Psoas muscle (tissue), 8 donors: ENCODE measurements at places on chromosomes 4 and X. TPM values are rescaled to one million over a fixed set of nuclear protein-coding genes. Genes with fewer than 3 reads are reported as not detected.

Gene LRRC66
- polyA plus RNA-seq = 1.3 TPM

DNA sequence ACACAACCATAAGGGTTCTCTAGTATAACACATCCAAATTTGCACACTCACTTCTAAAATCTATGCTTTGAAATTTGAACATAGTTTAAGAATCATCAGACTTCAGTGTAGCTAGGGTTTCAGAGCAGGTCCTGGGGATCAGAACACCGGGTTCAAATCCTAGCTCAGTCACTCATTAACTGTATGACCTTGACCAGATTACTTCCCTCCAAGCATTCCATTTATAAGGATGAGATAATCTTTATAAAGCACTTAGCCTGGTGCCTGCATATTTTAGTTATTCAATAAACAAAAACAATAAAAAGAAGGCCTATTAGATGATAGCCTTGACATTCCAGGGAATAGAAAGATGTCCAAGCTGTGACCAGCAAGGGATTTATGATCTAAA is 4.8 kb upstream of the STBD1 start:
- DNase-seq = no peak

DNA sequence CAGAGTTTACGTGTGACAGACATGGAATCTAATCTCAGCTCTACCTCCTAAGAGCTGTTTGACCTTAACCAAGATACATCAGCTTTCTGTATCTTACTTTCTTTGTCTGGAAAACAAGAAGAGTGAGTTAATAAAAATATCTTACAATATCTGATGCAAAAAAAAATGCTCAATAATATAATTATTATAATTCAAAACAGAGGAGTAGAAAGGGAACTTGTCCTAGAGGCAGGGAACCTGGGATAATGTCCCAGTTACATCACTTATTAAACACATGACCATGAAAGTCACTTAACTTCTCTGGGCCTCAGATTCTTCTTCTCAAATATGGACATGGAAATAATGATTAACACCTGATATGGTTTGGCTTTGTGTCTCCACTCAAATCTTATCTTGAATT is 256.1 kb downstream of the KLHL13 start:
- no peak for DNase-seq

- peak; percentile 70 for DNase-seq
Measured at GRCh38 chr4:76198411-76199237, 15.0 kb downstream of the SCARB2 start.

DNA sequence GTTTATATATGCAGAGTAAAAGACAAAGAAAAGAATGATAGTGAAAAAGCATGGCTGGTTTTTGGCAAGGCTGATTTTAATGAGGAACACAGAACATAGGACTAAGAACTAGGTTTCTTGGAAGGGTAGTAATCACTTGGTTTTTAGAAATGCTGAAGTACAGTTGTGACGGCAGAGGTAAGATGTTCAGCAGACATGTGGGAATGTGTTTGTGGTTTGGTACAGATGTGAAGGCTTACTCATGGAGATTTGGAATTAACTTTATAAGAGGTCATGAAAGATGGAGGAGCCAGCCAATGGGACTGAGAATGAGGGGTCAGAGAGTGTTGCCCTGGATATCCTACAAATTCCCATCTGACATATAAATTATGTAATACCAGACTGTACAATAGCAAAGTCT is 243.6 kb downstream of the NPFFR2 start:
- DNase-seq = no peak

DNA sequence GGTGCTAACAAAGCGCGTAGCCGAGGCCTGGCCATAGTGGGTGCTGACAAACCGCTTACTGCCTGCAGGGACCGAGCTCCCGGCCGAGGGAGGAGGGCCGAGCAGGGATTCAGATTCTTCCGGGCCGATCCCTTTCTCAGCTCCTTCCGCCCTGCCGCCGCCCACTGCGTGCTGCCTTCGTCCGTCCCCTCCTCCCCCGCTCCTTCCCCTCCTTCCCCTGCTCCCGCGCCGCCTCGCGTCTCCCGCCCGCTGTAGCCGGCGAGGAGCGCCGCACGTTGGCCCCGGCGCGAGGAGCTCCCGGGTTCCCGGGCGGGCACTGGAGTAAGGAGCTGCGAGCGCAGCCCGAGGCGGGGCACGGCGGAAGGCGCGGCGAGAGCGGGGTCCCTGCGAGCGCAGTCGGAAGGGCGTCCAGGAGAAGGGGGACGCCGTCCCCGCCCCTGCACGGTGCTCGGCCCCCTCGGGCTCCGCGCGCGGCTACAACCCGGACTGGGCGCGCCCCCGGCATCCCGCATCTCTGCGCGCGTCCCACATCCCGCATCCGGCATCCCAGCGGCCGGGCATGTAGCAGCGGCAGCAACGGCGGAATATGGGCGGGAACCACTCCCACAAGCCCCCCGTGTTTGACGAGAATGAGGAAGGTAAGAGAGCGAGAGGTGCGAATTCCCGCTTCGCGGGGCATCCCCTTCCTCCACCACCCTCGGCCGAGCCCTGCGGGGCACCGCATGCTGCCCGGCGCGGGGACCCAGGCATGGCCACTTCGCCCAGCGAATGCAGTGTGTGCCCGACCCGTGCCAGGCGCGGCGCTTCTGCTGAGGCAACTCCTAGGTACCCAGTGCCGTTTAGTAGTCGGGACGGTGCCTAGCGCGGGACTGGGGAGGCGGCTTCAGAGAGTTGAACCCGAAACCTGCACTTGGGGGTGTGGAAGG is at the start of gene STK32B:
Gene STK32B, plus strand, starts transcription at position 203 of the 926 bp plus-strand sequence.
- DNase-seq = peak; percentile 63

Gene BEND2
- 0.04 TPM for polyA plus RNA-seq

- DNase-seq = no peak
Measured at GRCh38 chr4:153094435-153094834, 109.8 kb upstream of the TRIM2 start.

Gene SPANXN2
- polyA plus RNA-seq = not detected

DNA sequence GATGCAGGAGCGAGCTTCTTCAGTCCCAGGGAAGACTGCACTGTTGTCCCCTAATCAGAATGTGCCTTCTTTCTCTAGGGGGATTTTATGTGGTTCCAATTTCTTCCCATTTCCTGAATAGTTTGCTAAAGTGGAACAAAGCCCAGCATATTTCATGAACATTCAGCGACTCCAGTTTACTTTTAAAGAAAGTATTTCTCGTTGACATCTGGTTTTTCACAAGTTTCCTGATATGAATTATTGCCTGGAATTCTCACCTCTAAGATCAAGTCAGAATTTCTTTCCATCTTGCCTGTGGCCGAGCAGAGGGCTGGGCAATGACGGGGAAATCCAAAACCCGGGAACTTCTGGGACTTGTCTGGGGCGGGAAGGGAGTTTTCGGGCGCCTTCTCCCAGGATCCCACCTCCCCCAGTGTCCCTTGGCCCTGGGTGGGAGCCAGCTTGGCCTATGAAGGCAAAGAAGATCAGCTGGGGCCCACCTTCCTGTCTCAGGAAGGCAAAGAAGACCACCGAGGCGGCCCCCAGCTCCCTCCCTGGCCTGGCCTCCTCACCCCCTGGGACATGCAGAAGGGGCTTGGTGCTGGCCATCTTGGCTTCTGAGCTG is 15.4 kb downstream of the SORCS2 start:
- no peak for DNase-seq

Gene TLR10
- polyA plus RNA-seq = 0.01 TPM

GRCh38 chrX:776529-777230 is 146.1 kb downstream of the SHOX start:
- no peak for DNase-seq

DNA sequence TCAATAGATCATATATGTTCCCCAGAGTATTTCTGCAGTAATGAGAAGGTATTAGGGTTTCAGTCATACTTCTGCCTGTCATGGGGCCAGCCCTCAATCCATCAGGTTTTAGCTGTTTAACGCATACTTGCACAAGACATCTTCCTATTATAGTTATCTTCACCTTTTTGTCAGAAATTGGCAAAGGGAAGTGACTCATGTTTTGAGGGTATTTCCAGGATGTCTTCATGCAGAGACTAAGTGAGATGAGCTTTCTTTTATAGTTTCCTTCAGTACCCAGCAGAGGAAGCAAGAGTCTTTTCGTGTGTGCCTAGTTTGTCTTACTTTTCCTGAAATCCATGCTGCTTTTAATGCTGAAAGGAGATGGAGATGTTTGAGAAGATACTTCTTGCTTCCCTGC is 9.5 kb downstream of the CSTF2 start:
- DNase-seq = no peak

DNA sequence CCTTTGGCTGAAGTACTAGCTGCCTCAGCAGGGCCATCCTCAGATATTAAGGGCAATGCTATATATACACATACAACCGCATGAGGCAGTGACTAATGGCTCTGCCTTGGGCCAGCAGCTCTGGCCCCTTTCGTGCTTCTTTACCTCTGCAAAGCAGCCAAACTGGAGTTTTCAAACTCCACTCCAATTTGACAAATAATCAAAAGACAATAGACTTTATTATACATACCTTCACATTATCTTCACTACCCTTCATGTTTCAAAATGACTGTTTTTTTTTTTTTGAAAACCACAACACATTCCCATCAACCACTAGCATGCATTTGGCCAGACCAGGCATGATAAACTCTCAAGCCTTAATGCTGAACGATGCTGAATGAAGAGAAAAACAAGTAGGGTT is 187.7 kb downstream of the ENOX2 start:
- DNase-seq = no peak
